ENCODE measurements at places on chromosomes 13 and 19.

DNA sequence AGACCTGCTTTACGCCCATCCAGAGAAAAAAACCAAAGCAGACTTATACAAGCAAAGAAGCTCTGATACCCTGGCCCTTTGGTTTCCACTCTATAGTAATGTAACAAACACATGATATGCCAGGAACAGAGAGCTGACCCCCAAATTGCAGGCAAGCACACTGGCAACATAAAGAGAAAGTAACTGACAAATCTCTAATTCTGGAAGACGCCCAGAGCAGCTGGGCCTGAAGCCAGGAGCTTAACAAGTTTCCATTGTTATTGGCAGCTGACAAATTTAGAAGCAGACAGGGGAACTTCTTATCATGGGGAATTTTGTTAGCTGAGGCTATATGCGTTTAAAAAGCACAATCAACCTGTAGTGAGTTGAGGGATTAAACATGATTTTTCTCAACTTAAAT lies 158.0 kb downstream of the DLEU7 start:
- no peak for DNase-seq

DNA sequence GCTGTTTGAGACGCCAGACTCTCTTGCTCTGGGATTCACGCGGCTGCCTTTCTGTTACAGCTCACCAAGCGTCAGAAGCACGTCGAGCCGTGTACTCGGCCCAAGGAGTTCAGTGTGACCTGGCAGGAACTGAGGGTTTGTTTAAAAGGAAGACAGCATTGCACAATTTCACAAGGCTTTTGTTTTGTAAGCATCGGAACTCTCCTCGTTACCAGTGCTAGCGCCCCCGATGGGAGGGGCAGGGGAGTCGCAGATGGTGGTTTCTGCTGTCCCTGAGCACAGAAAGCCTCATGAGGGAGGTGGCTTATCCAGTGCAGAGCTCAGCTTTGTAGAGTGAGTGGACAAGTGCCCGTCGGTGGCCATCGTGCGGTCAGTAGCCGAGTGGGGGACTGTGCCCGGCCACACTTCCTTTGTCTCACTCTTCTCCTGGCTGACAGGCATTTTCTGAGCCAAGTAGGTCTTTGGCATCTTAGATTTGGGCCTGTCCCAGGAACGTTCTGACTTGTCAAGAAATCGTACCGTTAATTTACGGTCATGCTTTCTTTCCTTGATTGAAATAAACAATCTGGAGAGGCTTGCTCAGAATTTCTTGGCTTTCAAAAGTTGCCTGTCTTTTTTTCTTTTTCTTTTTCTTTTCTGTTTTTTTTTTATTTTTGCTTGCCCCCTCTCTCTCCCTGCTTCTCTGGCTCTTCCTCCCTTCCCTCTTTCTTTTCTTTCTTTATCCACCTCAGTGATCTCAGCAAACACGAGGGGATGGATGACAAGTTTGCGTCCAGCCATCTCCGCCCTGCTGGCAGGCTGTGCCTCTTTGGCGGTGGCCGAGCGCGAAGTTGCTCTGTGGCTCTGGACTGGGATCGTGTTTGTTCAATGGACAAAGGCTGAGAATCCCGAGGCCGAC lies 7.7 kb downstream of the KDM4B start:
- DNase-seq: peak; percentile 62

- no peak for DNase-seq
These were observed 526.9 kb upstream of the SGCG start for GRCh38 chr13:22653866-22654265.

- no peak for DNase-seq
These were observed 6.3 kb downstream of the CILP2 start for GRCh38 chr19:19544257-19544953.

DNA sequence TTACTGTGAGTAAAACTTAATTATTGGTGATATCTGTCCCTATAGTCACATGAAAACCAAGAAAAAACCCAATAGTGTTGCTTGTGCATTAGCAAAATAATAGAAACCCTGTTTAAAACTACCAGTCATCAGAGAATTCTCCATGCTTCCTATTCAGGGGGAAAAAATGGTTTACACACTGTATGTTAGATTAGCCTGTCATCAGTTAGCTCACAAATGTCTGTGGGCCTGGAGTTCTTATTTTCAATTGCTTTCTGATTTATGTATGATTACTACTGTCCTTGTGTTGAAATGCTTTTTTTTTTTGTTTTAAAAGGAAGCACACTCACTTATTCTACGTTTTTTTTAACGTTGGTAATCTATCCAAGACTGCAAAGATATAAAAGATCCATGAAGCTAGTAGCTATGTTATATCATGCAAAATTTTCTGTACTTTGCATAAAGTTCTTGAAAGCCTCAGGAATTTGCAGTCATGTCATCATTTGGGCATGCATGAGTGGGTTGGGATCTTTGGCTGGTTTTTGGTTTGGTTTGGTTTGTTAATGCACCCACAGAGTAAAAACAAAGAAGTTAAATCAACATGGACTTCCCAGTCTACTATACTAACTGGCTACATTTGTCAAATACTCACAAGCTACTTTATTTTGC lies 25.9 kb downstream of the RXFP2 start:
- DNase-seq: no peak

DNA sequence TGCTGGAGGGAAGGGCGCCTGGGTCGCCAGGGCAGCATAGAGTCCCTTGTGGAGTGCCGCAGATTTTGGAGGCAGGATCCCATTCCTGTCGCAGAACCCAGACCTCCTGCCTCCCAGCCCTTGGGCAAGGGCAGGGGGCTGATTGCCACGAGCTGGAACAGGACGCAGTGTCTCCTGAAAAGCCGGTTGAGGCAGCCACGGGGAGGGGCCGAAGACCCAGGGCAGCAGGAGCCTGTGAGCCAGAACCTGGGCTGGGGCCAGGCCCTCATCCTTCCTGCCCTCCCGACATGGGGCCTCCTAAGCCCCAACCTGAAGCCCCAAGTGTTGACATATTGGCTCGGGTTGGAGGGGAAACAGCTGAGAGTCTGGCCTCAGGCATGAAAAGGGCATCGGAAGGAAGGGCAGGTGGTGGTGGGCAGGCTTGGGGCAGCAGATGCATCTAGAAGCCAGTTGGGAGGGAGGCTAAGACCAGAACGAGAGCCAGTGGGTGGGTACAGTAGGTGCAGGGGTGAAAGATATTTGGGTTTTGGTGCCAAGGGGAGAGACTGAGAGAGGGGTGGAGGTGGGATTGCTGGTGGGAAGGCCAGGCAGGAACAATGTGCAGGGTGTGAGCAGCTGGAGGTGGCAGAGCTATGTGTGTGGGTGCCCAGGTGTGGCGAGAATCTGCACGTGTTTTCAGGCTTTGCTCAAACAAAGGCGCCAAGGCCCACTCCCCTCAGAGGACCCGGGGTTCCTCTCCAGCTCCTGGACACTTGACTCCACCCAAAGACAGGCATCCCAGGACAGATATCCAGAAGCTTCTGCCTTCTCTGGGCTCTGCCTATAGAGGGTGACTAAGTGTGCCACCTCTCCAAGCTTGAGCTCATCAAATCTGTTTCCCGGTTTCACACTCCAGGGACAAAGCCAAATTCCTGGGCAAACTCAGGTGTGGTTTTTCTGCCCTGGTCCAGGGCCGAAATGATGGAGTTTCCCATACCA lies 1.4 kb upstream of the SBSN start:
- DNase-seq: no peak

Measured in A549 (cell line).